ENCODE measurements at places on chromosomes 1 and 21. TPM values are rescaled to one million over a fixed set of nuclear protein-coding genes. Genes with fewer than 3 reads are reported as not detected.

TFF2 gene
- polyA plus RNA-seq, result not detected

CCDC27 gene
- not detected for polyA plus RNA-seq

OR2T33 gene
- polyA plus RNA-seq, result not detected

OBSCN gene
- 3.6 TPM for polyA plus RNA-seq

OPTC gene
- polyA plus RNA-seq, result not detected

RIPPLY3 gene
- polyA plus RNA-seq, result 0.56 TPM

CLCA1 gene
- polyA plus RNA-seq, result not detected

ARTN gene
- polyA plus RNA-seq, result 172 TPM

ARHGEF16 gene
- polyA plus RNA-seq, result 19.9 TPM

OR2T35 gene
- polyA plus RNA-seq, result not detected

HES3 gene
- polyA plus RNA-seq, result not detected

PDZK1 gene
- polyA plus RNA-seq, result 0.03 TPM

TCP10L gene
- polyA plus RNA-seq, result 0.37 TPM
